ENCODE measurements at places on chromosomes 3 and 15. TPM values are rescaled to one million over a fixed set of nuclear protein-coding genes. Genes with fewer than 3 reads are reported as not detected.

The ZNF501 gene
- total RNA-seq = 1.3 TPM

The MCCC1 gene
- 31.2 TPM for total RNA-seq

The ZNF860 gene
- total RNA-seq = 1.8 TPM

The NMNAT3 gene
- 0.43 TPM for total RNA-seq

The ILDR1 gene
- total RNA-seq = 0.28 TPM

The KLHL6 gene
- 29.7 TPM for total RNA-seq

All from activated T-helper 2 cell treated with anti-CD3 and anti-CD28 coated beads, Interferon-gamma antibody, Interleukin-2, Interleukin-4, amounts not matched to agents 10 μg/mL and 5 μg/mL and 100 μg/mL, durations not matched to agents 14 hours and 24 hours and 36 hours (primary cell).